ENCODE measurements at places on chromosomes 16 and 17.

- DNase-seq: peak; percentile 30
These were observed 94.5 kb downstream of the METRNL start for GRCh38 chr17:83173914-83174361.

DNA sequence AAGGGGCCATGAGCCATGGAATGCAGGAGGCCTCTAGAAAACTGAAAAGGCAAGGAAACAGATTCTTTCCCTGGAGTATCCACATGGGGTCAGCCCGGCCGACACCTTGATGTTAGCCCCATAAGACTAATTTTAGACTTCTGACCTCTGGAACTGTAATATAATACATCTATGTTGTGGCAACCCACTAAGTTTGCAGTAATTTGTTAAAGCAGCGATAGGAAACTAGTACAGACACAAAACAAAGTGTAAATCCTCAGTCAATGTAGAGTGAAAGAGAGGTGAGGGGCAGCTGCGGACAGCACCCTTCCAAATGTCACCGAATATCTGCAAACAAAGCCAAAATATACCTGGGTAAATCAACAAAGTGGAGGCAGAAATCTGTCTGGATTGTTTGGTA, 7.2 kb upstream of the SIAH1 start:
- no peak for DNase-seq

- DNase-seq: no peak
These were observed 225.9 kb downstream of the CNTNAP4 start for GRCh38 chr16:76503091-76503490.

- DNase-seq: peak; percentile 86
These were observed 3.4 kb upstream of the HEXD start for GRCh38 chr17:82414548-82415281.

GRCh38 chr17:81930142-81931125, 2.9 kb upstream of the MAFG start:
- DNase-seq: no peak

- peak; percentile 55 for DNase-seq
These were observed 4.3 kb downstream of the KLHL36 start for GRCh38 chr16:84652566-84652965.

DNA sequence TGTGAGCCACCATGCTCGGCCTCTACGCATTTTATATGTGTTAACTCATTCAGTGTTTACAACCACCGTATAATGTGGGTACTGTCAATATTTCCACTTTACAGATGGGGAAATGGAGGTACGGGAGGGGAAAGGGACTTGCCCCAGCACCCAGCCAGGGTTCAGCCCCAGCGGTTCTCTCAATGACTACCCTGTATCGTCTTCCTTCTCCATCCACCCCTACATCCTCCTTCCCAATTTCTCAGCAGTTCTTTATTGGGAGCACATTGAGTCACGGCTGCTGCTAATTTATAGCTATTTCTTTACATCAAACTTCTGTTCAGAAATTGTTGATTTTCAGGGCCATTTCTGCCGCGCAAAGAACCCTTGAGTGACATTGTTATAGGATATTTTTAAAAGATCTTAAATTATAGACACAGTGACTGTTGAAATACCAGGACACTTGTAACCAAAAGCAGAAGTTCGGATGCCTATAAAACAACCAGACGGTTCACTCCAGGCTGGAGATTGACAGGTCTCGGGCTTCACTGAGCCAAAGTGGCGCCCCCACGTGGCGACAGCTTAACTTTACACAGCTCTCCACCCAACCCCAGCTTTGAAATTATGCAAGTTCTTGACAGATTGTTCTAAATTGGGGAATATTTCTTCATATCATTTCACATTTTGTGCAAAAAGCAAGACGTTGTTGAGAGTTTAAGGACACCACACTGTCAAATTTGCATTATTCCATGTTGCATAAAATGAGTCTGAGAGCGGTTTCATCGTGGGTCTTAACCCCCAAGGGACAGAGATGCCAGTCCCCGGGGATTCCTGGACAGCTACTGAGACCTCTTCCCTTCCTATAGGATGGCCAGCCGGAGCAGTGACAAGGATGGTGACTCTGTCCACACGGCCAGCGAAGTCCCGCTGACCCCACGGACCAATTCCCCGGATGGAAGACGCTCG, 11.8 kb downstream of the SYT17 start:
- DNase-seq: peak; percentile 55

- no peak for DNase-seq
These were observed 129.3 kb upstream of the AXIN2 start for GRCh38 chr17:65690626-65691310.

DNA sequence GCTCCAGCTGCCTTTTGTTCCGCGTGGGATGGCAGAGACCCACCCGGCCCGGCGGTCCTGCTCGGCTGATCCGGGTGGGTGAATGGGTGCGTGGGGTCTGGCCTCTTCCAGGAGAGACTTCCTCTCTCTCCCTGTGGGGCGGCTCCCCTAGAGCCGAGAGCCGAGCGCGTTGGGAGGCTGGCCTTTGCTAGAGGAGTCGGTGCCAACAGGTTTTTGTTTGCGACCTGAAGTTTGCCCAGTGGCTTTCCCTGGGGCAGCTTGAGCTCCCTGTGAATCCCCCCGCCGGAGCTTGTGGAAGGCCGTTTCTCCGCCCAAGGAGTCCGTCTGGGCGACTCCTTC, 970 bp downstream of the EPN2 start:
- DNase-seq: no peak

- no peak for DNase-seq
These were observed 55.4 kb downstream of the TMEM186 start for GRCh38 chr16:8742068-8742467.

- peak; percentile 51 for DNase-seq
These were observed 5.6 kb downstream of the SBK1 start for GRCh38 chr16:28297784-28298510.

DNA sequence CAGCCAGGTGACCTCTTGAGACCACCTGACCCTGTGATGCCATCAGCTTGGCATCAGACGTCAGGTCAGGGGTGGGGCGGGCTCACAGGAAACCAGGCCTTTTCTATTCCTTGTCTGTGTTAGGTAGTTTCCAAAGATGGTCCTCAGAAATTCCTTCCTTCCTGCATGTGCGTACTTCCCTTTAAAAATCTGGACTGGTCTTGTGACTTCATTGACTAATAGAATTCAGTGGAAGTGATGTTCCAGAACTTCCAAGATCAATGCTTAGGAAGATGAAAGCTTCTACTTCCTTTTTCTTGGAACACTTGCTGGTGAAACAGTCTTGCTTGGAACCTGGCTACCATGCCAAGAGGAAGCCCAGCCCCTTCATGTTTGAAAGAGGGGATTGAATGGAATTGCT, 10.0 kb upstream of the N4BP1 start:
- no peak for DNase-seq

GRCh38 chr16:76360404-76360803, 83.2 kb downstream of the CNTNAP4 start:
- DNase-seq: no peak

- no peak for DNase-seq
These were observed 175.3 kb upstream of the MPHOSPH6 start for GRCh38 chr16:82345318-82345717.

GRCh38 chr16:77289331-77289809, 90.2 kb downstream of the SYCE1L start:
- DNase-seq: no peak

GRCh38 chr17:38464723-38465390, 36.6 kb downstream of the ARHGAP23 start:
- no peak for DNase-seq

DNA sequence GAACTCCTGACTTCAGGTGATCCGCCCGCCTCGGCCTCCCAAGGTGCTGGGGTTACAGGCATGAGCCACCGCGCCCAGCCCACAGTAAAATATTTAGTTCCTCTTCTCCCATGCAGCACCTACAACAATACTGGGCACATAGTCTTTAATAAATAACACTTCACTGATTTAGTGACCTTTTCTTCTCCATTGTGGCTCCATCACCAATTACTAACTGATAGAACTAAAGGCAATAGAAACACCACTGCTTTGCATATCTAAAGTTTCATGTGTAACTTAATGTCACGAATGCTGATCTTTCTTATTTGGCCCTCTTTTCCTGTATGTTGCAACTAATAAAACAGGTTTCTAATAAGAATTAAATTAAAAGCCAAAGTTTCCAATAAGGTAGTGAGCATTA, 38.9 kb downstream of the TRIM37 start:
- DNase-seq: no peak

- DNase-seq: no peak
These were observed 191.1 kb downstream of the CHD9NB start for GRCh38 chr16:52861614-52862022.

- DNase-seq: peak; percentile 53
These were observed 818 bp downstream of the DNAJC7 start for GRCh38 chr17:42016411-42016831.

GRCh38 chr17:36503456-36504155, 17.1 kb downstream of the ZNHIT3 start:
- DNase-seq: no peak

DNA sequence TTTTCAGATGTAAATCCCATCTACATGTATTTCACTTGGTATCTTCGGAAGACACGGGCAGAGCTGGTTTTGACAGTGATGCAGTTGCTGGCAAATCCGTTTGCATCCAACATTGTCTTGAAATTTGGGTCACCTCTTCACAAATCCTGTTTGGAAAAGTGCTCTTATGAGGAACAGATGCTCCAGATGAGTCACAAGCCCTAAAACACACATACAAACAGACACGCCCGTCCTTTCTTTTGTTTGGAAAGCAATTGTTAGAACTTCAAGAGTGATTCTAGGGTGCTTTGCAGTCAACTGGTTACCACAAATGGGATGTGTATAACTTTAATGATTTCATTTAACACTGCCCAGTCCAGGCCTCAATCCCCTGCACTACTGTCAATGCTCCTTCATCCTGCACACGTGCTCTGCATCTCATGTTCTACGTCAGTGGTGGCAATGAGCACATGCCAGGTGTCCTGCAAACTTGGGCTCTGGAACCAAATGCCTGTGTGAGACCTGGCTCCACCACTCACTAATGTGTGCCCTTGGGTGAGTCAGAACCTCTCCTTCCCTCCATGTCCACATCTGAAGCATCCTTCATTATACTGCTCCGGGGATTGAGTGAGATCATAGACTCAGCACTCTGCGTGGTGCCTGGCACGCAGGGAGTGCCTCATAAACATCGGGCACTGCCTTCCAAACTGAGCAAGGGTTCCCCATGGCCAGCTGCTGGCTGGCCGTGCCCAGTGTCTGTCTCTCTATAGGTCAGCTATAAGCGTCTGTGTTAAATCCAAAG, 19.3 kb upstream of the FOXF1 start:
- DNase-seq: no peak

- no peak for DNase-seq
These were observed at the start of gene TEKT3 for GRCh38 chr17:15341385-15341849. Gene TEKT3, minus strand, starts transcription at chr17:15341597. Its CDS starts 10,012 bp downstream, at chr17:15331585.

- DNase-seq: peak; percentile 34
These were observed 9.0 kb upstream of the ARHGAP27 start for GRCh38 chr17:45441526-45442310.

- peak; percentile 70 for DNase-seq
These were observed 13.9 kb upstream of the KIFC3 start for GRCh38 chr16:57815987-57816745.

DNA sequence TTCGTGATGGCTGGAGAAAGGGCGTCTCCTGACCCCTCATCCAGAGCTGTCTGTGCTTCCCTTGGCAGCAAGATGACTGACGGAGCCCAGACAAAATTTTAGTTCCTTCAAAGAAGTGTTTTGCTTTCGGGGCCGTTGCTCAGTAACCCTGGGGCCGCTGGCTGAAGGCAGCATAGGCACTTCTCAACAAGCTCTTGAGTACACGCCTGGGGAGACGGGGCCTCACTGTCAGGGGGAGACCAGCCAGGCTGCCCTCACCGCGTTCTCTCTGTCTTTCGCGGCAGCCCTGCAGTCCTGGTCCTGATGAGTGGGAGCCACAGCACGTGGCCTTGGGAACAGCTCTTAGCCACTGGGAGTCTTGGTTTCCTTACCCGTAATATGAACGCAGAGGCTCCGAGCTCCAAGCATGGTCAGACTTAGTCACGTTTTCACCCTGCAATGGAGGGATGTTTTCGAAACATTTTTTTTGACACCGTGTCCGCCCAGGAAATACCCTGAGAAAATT, 86.0 kb downstream of the IRF8 start:
- no peak for DNase-seq

DNA sequence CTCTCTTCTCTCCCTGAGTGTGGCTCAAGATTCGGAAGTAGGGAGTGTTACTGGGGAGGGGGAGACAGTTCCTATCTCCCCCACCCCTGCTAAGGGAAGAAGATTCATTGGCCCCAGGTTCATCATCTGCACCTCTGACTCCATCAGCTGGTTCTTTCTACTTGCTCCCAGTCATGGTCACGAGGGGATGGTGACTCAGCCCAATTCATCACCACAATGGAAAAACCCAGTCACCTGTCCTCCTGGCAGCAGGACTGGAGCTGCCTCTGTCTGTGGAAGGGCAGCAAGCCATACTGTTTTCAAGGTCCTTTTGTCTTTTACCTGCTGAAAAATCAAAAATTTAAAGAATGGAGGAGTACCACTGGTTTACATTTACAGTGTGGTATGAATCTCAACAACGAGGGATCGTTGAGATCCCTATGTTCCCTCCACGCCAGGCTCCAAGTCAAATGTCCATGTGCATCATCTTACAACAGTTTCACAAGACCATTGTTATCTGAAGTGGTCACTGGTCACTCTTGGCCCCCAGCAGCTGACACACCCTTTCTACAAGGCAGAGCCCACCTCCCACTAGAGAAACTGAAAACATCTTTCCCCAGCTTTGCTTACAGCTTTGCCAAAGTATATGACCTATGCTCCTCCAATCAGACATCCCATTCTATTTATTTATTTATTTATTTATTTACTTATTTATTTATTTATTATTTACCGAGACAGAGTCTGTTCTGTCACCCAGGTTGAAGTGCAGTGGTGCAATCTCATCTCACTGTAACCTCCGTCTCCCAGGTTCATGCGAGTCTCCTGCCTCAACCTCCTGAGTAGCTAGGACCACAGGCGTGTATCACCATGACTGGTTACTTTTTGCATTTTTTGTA, 40.4 kb upstream of the NDRG4 start:
- DNase-seq: peak; percentile 58

DNA sequence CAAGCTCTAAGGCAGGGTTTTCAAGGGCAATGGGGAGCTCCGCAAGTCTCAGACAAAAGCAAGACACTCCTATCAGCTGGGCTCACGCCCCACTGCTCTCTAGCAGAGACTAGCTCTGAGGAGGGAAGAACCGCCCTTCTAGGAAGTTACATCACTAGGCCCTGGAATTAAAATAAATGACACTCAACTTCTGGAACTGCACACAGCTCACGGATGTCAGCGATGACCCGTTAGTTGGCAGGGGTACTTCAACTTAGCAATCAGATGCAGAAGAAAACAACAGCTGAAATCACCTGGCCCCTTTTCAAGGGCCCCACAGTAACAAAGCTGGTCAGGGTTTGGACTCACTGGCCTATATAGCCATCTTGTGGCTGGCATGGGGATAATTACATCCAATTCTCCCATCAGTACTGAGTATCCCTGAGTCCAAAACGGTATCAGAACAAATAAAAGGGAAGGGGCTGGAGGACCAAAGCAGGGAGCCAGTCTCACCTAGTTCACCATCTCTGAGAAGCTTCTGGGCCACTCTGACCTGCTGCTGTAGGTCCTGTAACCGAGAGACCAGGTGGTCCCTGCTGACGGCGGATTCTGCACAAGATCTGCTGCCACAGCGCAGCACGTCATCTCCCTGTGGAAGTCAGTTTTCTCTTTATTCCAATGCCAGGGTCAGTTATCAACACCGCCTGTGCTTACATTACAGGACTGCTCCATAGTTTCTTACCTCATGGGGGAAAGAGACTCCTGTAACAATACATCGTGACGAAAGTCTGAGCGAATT, 22.2 kb downstream of the SERPINF1 start:
- no peak for DNase-seq
